Keratinocyte (primary cell): ENCODE measurements at places on chromosomes 12 and 14. TPM values are rescaled to one million over a fixed set of nuclear protein-coding genes. Genes with fewer than 3 reads are reported as not detected.

GRCh38 chr14:103380719-103381377, 4.4 kb upstream of the MARK3 start:
- no peak for DNase-seq

Gene CIT
- polyA plus RNA-seq: 1.4 to 6.6 TPM (median 6.2 TPM) in 3 replicates

DNA sequence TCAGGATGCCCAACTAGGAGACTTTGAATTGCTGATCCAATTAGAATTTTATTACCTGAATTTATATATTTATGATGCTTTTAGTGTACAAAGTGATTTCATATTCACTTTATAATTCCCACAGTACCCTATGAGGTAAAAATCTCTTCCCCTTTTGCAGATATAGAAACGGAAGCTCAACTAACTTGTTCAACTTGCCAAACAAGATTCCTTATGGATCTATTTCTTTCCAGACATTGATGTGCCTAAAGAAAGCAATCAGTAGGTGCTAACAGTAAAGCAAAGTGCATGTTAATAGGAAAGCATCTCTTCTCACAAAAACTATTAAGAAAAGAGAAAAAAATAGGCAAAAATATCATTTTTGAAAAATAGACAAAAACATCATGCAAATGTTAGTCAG, 65.9 kb upstream of the PPP1R12A start:
- no peak for DNase-seq

DNA sequence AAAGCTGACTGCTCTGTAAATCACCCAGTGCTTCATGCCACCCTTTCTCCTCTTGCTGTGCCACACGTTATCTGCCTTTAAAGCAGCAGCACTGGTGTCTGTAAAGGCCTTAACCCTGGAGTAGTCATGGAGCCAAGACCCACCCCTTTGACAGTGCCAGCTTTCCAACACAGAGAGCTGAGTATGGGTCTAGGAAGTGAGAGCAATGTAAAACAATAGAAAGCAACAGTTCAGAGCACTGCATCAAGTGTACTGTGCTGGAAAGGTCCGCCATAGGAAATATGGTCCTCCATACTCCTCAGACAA, 139.5 kb downstream of the DAD1 start:
- no peak for DNase-seq

DNA sequence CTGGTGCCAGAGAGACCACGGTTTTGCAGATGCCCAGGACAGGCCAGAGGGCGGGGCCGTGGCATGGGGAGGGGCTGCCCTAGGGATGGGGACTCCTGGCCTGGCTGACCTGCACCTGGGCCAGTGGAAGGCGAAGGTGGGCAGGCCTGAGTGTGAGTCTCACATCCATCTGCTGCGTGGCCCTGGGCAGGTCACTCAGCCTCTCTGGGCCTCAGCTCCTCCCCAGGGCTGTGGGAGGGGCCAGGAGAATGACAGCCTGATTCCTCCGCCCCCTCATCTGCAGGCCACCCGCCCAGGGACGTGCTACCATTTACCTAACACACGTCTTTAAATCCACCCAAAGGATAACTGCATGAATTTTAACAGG, 90.9 kb downstream of the GALNT9 start:
- no peak for DNase-seq

- DNase-seq: no peak
These were observed 191.7 kb upstream of the GSC start for GRCh38 chr14:94961386-94962165.

DNA sequence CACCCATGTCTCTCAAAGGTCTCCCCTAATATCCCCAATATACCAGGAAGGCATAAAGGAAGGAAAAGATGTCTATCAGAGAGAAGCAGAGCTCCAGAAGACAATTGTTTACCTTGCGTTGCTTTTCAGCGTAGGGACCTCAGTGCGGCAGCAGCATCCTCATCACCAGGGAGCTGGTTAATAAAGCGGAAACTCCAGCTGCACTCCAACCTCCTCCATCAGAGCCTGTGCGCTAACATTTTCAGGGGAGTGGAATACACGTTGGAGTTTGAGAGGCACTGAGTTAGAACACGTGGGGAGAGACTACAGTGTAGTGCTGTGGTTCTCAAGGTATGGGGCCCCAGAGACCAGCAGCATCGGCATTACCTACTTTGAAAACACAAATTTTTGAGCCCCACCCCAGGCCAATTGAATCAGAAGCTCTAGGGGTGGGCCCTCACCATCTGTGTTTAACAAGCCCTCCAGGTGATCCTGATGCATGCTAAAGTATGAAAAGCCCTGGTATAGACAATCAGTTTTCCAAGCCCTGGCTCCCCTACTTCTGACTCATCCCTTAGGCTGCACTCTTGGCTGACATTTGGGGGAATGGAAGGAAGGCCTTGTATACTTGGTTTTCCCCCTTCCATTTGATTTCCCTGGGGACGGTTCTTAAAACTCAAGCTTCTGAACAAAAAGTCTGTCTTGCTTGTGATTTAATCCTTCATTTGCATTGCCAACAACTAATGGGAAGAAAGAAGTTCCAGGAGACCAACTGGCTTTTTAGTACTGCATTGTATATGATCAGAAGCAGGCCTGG, 419.0 kb upstream of the CCDC196 start:
- no peak for DNase-seq

GRCh38 chr14:92540472-92541048, 27.0 kb downstream of the RIN3 start:
- peak; percentile 57 for DNase-seq

- DNase-seq: no peak
These were observed 14.8 kb upstream of the JDP2 start for GRCh38 chr14:75413013-75413412.

DNA sequence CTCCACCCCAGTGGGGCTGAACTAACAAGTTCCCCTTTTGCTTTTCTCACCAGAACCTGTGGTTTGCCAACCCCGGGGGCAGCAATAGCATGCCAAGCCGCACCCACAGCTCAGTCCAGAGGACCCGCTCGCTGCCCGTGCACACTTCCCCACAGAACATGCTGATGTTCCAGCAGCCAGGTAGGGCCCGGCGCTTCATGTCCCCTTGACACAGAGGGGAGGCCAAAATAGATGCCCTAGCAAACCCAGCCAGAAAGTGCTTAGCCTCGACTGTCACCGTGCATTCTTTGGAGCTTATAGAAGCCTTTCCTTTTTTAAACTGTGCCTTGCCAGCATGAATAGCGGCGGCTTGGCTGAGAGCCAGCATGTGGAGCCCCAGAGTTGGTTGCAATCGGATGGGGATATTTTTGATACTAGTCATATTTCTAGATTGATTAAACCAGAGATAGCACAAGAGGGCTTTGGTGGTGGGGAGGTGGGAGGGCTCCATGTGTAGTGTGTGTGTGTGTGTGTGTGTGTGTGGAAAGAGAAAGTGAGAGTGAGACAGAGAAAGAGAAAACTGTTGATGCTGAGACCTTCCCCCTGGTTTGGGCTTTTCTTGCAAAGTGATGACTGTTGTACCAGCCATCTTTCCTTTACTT, 126.1 kb downstream of the GCH1 start:
- peak; percentile 13 for DNase-seq

Gene KLHL33
- polyA plus RNA-seq: not detected in 3 replicates

Gene RASAL1
- 0.05 to 0.17 TPM (median 0.06 TPM) in 3 replicates for polyA plus RNA-seq

- no peak for DNase-seq
These were observed 211.6 kb upstream of the SFSWAP start for GRCh38 chr12:131499160-131499863.

- no peak for DNase-seq
These were observed 160.1 kb downstream of the KIF26A start for GRCh38 chr14:104298458-104298857.

GRCh38 chr12:106106892-106107291, 31.9 kb downstream of the NUAK1 start:
- no peak for DNase-seq

DNA sequence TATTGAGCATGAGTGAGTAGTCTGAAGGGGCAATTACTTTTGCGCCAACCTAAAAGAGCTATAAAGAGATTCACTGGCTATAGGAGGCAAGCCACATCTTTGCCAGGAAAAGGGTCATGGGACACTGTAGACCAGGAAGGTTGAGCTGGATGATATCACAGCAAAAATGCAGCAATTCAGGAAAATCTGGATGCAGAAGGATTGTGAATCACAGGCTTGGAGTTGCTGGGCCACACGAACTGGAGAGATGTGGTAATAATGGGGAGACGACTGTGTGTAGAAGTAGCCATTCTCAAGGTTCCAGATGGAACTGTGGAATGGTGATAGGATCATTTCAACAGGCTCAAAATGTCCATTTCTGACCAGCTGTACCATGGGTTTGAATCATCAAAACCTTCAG, 151.4 kb upstream of the DAAM1 start:
- no peak for DNase-seq

- DNase-seq: no peak
These were observed 128.3 kb downstream of the AKAP6 start for GRCh38 chr14:32457213-32457920.

GRCh38 chr14:50060871-50061663, 55.3 kb downstream of the VCPKMT start:
- DNase-seq: peak; percentile 80

DNA sequence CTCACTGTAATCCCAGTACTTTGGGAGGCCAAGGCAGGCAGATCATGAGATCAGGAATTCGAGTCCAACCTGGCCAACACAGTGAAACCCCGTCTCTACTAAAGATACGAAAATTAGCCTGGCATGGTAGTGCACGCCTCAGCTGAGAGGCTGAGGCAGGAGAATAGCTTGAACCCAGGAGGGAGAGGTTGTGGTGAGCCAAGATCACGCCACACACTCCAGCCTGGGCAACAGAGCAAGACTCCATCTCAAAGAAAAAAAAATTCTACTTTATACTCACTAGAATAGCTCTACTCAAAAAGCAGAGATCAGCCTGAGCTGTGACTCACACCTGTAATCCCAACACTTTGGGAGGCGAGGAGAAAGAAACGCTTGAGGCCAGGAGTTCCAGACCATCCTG, 17.1 kb downstream of the NUMB start:
- no peak for DNase-seq

- peak; percentile 97 for DNase-seq
These were observed 31.2 kb downstream of the TMCC3 start for GRCh38 chr12:94618995-94619695.

- DNase-seq: no peak
These were observed 286.9 kb downstream of the ERC1 start for GRCh38 chr12:1277905-1278304.

DNA sequence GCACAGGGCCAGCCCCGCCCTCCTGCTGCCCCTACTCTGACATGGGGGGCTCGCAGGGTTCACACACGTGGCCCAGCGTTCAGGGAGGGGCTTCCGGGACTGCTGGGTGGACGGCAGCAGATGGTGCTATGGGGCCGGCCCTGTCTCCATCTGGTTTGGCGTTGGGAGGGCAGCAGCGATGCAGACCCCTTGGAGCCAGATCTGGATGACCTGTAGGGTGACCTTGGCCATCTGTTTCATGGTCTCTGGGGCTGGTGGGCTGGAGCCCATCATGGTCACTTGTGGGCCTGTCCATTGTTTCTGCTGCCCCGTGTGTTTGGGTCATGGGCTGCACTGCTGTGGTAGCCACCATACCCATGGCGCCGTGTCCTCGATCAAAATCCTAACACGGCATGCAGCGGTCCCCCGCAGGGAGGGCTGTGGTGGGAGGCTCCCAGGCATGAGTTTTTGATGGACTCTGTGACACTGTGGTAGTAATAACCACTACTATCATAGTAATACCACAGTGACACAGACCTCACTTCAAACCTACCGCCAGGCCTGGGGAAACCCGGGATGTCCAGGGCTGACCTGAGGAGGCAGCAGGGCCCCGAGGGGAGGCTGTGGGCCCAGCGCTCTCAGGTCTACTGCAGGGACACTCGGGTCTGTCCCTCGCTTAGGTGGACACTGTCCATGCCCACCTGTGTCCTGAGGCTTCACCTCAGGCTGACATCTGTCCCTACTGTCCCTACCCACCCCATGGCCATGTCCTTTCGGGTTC, 359.4 kb downstream of the TMEM121 start:
- DNase-seq: no peak

DNA sequence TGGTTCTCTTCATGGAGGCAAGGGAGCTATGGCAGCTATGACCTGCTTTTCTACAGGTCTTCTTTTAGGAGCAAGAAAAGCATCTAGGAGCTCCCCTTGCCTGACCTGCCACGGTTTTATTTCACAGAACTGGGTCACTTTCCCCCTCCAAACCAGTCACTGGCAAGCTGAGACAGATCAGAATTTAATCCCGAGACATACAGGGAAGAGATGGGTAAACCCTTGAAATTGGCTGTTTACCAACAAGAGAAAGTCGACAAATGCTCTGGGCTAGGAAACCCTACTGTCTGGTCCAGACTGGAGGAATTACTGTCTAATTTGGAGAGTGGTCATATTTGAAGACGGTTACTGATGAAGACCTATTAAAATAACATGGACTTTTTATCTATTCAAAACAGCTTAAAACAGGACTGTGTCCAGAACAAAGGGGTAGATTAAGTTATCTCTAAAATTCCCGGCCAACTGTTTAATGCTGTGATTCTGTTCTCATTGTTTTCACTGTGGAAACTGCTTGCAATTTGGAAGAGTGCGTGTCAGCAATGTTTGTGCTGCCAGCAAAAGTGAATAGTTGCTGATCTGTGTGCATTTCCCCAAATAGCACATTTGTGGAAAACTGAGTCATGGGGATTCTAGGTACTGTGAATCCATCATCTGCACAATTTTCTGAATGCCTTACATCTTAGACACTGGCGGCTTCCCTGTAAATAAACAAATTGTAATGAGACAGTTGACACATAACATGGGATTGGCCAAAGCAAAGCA, 73.4 kb upstream of the EEA1 start:
- no peak for DNase-seq

Gene PUS1
- 25.8 to 27.1 TPM (median 26.3 TPM) in 3 replicates for polyA plus RNA-seq

DNA sequence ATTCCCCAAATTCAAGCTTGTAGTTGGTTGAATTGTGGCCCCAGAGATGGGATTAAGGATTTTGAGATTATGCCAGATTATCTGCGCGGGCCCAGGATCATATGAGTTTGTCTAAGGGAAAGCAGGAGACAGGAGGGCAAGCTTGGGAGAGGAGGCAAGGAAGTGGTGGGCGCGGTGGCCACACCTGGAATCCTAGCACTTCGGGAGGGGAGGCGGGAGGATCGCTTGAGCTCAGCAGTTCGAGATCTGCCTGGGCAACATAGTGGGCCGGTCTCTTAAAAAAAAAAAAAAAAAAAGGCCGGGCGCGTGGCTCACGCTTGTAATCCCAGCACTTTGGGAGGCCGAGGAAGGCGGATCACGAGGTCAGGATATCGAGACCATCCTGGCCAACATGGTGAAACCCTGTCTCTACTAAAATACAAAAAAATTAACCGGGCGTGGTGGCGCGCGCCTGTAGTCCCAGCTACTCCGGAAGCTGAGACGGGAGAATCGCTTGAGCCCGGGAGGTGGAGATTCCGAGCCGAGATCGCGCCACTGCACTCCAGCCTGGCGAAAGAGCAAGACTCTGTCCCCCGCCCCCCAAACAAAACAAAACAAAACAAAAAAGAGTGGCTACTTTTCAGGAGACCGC, 881 bp upstream of the PUS1 start:
- DNase-seq: no peak
